ENCODE measurements at places on chromosomes 5 and 9.

- DNase-seq: peak; percentile 58
Measured at GRCh38 chr5:154395407-154396106, 50.2 kb upstream of the SAP30L start.

GRCh38 chr9:87535817-87536539 lies 38.3 kb downstream of the DAPK1 start:
- DNase-seq: no peak

DNA sequence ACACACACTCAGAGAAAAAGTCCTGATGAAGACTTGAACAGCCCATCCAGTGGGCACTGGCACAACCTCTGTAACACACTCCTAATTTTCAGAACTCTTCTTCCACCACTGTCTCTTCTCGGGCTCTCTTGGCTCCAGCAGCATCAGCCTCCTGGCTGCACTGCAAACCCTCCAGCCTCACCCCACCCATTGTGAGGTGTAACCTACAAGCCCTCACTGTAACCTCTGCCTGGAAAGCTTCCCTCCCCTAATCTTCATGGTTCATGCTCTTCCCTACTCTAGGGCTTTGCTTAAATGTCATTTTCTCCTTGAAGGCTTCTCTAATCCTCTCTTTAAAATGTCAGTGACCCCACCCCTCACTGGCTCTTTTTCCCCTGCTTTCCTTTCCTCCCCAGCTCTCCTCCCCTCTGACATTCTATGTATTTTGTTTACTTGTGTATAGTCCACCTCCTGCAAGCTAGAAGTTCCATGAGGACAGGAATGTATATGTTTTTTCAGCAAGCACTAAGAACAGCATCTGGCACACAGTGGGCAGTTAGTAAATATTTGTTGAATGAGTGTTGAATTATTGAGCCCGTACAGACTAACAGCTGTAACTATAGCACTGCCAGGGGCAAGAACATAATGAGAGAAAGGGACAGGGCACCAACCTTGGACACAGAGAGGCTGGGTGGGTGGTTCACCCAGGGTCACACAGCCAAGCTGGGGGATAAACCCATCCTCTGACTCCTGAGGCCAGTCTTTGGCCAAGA lies 76.4 kb downstream of the ESM1 start:
- DNase-seq: no peak

- peak; percentile 52 for DNase-seq
Measured at GRCh38 chr9:105281272-105281671, 36.8 kb downstream of the SLC44A1 start.

DNA sequence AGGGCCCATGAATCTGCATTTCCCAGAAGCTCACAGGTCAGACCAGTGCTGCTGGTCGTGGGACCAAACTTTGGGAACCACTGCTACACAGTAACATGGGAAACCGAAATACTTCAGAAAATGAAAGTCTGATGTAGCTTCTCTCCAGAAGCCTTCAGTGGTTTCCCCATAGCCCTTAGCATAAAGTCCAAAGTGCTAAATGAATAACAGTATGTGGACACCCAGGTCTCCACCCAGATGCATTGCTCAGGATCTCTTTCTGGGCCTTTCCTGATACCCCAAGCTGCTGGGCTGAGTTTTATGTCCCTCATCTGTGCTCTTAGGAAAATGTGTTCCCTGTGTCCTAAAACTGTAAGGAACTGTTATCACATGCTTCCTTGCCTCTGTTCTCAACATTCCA lies 100.4 kb downstream of the NFIB start:
- DNase-seq: no peak

DNA sequence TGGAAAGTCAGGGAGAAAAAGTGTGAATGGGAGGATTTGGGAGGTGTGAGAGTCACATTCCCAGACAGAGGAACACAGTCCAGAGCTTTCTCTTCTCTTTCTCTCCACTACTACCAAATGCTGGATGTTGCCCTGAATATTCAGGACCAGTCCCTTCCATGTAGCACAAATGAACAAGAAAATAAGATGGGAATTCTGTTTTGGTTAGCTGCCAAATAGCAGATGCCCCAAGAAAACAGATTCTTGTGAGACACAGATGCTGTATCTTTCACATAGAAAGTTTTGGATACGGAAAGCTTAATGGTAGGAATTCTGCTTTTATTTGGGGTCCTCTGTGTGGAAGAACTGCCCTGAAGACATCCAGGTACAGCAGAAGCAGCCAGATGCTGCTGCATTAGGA lies 37.8 kb downstream of the PRLR start:
- no peak for DNase-seq

DNA sequence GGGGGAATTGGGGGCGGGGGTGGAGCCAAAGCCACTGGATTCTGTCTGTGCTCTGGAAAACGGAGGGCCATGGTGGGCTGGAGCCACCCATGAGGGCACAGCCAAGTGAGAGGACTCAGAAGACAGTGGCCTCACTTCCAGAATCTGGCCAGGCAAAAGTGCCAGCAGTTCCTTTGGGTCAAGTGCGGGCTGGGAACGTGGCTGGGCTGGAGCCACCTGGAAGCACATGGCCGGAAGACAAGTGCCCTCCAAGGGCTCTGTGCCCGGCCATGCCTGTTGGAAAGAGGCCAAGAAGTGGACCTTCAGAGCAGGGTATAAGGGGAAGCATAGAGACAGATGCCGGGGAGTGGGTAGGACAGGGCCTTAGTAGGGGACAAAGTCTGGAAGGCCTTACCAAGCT lies 11.7 kb upstream of the SH3PXD2B start:
- DNase-seq: no peak

Measured in iris pigment epithelial cell (primary cell).